Stimulated activated CD4-positive, alpha-beta T cell treated with anti-CD3 and anti-CD28 coated beads, TNF-alpha, amount 100 ng/mL, for 24 hours (primary cell): ENCODE measurements at places on chromosomes 1 and 21.

DNA sequence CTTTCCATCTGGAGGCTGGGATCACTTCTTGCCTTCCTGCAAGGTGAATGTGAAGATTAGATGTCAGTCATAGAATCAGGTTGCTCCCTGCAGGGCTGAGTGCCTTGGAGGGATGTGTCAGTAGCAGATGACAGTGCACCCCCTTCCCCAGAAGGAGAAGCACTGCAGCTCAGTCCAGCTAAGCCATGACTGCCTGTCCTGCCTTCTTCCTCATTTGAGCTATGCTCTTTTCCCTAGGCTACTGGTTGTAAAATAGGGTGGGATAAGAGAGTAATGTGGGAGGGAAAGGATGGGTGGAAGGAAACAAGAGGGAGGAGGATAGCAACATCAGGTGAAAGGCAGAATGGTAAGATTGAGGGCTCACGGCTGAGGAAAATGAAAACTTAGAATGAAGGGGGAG lies 11.1 kb upstream of the FABP3 start:
- no peak for DNase-seq

DNA sequence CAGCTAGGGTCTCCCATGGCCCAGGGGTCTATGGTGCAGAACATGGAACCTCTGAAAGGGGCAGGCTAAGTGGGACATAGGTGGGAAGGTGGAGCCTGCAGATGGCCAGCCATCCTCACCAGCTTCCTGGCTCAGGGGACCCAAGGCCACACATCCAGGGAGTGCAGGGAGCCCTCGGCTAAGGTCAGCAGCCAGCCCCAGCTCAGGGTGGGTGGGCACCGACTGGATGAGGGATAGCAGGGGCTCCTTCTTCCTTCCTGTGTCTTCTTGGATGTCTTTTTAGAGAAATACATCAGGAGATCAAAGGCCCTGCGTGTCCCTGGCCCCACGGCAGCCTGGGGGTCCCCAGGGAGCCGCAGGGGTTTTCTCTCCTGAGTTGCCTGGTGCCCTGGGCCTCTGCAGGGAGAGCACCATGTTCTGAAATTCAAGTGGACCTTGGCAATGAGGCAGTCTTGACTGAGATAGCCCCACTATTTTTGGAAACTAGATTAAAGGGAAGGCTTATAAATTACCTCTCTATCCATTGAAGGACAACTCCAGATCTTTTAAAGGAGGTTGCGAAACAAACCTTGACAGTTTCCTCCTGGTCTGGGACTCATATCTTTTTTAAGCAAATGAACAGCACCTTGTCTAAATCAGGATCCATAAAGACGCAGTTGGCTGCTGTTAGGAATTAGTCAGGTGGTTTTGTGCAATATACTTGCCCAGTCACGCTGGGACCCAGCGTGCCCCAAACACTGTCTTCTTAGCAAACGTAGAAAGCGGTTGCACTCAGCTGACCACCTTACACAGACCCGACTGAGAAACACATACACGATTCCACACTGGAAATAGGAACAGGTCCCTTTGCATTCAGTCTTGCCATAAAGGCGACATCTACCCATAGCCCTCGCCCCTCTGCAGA lies 242.3 kb downstream of the TOMM20 start:
- DNase-seq = no peak

- DNase-seq = no peak
Observed at GRCh38 chr1:206828765-206829164, 36.7 kb upstream of the IL20 start.

DNA sequence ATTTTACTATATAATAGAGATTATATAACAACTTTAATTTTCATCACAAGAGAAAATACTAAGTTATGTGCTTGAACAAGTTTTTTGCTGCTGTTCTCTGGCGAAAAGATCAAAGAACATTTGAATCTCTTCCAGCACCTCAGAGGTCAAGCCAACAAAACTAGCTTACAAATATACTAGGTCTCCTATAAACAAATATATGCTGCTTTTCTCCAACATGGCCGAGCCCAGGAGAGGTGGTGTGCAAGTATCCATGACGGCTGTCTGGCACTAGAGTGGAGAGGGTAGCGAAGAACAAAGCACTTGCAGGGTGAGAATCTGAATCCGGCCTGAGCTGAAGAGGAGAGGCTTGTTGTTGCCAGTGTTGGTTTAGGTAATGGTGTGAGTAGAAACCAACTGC lies 7.5 kb upstream of the FMO3 start:
- DNase-seq = no peak

DNA sequence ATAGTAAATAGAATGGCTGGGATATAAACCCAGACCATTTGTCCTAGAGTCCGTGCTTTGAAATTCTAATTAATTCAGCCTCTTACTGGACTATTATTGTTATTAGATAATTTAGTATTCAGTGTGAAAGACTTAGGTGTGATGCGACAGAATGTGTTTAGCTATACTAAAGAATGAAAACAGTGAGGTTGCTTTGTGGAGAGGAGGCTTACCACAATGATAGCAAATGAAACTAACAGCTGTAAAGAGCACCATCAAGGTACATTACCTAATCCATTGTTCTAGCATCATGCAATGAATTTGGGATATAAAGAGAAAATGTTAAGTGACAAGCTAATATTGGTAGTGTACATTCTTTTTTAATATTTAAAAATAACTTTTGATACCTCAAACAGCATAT lies 911.1 kb downstream of the KCNT2 start:
- no peak for DNase-seq

DNA sequence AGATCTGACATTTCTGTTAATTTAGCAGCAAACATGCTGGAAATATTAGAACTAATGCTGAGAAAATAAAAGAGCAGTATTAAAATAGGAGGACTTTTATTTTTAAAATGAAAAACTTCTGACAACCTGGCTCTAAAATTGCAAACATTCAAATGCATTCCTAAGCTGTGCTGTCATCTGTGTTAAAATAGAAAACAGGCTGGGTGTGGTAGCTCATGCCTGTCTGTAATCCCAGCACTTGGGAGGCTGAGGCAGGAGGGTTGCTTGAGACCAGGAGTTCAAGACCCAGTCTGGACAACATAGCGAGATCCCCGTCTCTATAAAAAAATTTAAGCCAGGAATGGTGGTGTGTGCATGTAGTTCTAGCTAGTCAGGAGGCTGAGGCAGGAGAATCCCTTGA lies 44.6 kb downstream of the MIGA1 start:
- no peak for DNase-seq

GRCh38 chr1:214658785-214659184 lies 55.8 kb downstream of the CENPF start:
- no peak for DNase-seq

GRCh38 chr1:225949041-225949440 lies 8.0 kb upstream of the LEFTY2 start:
- no peak for DNase-seq

DNA sequence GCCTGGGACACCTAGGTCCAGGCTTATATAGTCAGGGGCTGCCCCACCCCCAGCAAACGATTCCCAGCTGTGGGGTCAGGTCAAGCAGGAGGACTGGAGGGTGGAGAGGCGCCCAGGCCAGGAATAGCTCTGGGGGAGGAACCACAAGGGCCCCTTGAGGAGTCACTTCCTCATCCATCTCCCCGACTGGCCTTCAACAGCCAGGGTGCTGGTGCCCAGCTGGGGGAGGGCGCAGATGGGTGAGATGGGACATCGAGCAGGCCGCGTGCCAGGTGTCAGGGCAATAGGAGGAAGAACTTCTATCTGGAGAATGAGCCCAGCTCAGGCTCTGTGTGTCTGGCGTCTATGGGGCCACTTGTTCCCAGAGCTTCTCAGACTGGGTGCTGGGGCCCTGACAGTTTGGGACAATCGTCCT lies 208 bp upstream of the MYBPH start:
- DNase-seq = no peak

GRCh38 chr21:33109574-33110339 lies 39.8 kb downstream of the OLIG1 start:
- DNase-seq = peak; percentile 42

- DNase-seq = no peak
Observed at GRCh38 chr1:43134068-43134467, 38.0 kb downstream of the EBNA1BP2 start.

GRCh38 chr1:153612755-153613331 lies at the start of gene S100A16:
Gene S100A16, minus strand, starts transcription at chr1:153613137. Its CDS starts 4,986 bp downstream, at chr1:153608151.
- DNase-seq = no peak

- DNase-seq = no peak
Observed at GRCh38 chr1:70892930-70893329, 154.7 kb downstream of the PTGER3 start.

DNA sequence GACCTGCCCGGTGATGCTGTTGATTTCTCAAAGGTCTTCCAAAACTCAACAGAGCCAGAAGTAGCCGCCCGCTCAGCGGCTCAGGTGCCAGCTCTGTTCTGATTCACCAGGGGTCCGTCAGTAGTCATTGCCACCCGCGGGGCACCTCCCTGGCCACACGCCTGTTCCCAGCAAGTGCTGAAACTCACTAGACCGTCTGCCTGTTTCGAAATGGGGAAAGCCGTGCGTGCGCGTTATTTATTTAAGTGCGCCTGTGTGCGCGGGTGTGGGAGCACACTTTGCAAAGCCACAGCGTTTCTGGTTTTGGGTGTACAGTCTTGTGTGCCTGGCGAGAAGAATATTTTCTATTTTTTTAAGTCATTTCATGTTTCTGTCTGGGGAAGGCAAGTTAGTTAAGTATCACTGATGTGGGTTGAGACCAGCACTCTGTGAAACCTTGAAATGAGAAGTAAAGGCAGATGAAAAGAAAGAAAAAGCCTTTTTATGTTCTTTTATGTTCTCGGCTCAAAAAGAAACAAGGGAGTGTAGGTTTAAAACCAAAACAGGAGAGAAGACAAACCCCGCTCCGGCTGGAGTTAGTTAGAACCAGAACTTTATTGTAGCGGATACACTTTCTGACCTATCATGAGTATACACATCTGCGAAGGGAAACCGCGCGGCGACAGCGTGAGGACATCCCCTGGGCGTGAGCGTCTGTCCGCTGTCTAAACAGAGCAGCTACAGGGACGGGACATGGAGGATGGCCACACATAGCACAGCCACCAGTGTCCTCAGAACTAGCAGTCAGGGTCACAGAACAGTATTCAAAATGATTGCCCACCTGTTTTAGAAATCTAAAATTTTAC lies 77.1 kb downstream of the PIK3CD start:
- DNase-seq = no peak

GRCh38 chr1:1021010-1021919 lies 1.3 kb downstream of the AGRN start:
- no peak for DNase-seq

DNA sequence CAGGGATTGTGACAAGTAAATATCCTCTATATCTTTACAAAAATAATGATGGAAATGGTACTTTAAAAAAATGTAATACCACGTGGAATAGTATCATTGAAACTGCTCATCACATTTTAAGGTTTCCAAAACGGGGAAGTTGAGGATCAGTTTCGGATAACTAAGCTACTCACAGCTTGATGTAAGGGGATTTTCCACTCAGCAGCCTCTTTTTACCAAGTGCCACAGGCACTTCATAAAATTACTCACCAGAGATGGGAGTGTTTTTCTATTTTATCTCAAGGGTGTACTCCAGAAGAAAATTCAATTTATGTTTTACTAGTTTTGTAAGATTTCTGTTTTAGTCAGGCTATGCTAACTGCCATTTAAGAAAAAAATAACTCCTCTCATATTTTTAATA lies 91.7 kb downstream of the TPR start:
- no peak for DNase-seq

DNA sequence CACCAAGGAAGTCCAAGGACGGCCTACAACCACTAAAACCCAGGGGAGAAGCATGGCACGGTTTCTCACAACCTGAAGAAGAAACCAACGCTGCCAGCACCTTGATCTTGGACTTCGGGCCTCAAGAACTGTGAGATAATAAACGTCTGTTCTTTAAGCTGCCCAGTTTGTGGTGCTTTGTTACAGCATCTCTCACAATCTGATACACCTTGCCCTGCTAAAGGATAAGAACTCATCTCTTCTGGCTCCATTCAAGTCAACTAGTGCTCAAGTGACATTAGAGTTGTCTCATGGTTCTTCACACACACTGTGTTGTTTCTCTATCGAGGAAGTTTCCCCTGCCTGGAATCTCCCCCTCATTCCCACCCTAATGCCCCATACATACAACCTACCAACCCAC lies 314.4 kb upstream of the RUNX1 start:
- no peak for DNase-seq

DNA sequence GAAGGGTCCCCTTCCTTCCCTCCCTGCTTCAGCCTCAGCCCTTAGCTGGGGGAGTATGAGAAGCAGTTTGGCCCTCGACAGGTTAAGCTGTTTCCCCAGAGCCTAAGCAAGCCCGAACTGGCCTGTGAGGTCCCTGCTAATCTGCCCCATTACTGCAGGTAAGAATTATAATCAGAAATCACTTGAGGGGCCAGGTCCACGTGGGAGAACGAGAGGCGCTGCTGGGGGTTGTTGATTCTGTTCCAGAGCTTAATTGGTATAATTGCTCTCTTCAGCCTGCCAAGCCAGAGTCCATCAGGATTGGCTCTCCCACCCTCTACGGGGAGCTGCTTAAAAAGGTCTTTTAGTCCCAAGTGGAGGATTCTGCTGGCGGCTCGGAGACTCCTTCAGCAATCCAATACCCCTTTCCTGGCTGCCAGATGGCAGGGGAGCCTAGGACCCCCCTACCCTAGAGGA lies 70.8 kb downstream of the UBE2T start:
- no peak for DNase-seq

- DNase-seq = no peak
Observed at GRCh38 chr1:215824245-215824644, 257.1 kb downstream of the KCTD3 start.

DNA sequence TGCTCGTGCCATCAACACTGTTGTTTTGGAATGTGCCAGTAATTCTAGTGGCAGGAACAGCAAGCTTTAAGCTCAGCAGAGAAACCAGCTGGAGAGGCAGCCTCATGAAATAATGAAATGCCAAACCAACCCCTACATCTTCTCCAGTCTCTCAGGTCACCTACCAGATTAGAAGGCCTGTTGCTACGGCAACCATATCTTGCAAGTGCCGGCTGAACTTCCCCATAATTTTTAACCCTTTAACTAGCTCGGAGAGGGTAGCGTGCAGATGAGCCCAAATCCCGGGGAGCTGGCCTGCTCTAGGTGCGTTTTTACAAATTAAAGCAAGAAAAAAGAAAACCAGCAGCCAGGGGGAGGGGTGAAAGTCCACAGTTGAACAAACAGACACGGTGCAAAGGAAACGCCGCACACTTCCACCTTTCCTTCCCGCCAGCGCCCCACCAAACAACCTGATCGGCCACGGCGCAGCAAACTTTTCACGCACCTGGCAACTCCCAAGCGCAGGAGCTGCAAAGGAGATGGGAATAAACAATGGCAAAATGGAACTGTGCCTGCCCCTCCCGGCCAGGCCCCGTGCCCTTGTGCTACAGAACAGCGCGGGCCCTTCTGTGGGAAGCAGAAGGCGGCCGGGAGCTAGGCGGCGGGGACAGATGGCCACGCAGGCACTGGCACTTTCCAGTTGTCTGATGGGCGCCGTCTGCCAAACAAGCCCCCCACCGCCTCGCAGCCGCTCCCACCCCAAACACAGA lies 50.1 kb downstream of the SSBP3 start:
- no peak for DNase-seq

DNA sequence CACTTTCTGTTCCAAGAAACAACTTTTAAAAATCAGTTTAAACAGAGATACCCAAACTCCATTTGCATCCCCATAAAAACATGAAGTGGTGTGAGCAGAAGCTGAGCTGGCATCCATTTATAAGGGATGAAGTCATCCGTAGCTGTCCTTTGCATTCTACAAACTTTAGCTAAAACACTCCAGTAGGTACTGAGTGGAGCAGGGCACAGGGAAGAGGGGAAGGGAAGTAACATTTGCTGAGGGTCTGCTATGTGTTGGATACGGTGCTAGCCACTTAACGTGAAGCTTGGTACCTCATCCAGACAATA lies 32.9 kb downstream of the VWA5B1 start:
- DNase-seq = no peak

- DNase-seq = no peak
Observed at GRCh38 chr1:1136547-1137230, 20.8 kb upstream of the C1orf159 start.
